ENCODE measurements at places on chromosomes 6 and 20.

DNA sequence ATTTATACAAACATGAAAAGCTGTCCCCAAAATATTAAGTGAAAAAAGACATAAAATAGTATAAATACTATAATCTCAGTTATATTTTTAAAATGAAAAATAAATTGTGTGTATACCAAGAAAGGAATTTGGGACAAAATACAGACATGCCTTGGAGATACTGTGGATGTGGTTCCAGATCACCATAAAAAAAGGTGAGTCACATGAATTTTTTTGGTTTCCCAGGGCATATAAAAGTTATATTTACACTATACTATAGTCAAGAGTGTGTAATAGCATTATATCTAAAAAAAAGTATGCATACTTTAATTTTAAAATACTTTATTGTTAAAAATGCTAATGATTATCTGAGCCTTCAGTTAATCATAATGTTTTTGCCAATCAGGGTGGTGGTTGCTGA is 17.4 kb upstream of the SDHAF4 start:
- DNase-seq, result no peak

DNA sequence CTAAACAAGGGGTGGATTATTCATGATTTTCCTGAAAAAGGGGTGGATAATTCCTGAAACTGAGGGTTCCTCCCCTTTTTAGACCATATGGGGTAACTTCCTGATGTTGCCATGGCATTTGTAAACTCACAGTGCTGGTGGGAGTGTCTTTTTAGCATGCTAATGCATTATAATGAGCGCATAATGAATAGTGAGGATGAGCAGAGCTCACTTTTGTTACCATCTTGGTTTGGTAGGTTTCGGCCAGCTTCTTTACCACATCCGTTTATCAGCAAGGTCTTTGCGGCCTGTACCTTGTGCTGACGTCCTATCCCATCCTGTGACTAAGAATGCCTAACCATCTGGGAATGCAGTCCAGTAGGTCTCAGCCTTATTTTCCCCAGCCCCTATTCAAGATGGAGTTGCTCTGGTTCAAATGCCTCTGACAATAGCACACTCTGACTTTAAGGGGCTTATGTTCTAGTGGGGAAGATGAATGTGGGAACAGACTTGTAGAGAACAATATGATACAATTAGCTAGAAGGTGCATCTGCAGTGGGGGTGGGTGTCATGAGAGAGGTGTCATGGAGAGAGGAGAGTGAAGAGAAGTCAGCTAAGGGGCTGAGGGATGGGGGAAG is 4.2 kb upstream of the GPR31 start:
- DNase-seq, result no peak

DNA sequence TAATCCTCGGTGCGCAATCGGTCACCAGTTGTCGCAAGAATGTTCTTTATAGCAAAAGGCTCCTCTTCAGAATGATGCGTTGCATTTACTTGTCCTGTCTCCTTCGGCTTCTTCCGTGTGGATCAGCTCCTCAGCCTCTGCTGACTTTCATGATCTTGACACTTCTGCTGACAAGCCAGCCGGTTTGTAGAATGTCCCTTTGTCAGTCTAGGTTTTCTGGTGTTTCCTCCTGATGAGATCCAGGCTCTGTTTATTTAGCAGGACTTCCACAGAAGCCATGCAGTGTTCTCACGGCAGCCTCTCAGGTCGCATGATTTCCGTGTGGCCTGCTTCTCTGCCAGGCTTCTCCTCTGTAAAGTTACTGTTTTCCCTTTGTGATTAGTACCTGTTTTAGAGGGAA is 66.9 kb downstream of the STX11 start:
- no peak for DNase-seq

DNA sequence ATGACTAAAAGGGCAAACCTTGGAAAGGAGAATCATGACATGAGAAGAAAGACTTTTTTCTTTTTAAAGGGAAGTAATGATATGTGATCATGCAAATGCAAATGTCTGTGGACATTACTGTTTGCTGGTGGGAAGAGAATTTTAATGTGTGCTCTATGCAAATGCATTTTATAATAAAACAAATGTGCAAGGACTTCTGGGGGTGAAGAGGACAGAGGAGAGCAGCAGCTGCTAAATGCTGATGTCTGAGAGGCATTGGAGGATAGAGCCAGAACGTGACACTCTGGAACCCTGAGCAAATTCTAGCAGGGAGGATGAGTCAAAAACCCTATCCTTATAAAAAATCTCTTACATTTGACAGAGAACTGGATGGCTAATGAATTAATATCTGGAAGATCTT is 69.1 kb upstream of the BEND3 start:
- no peak for DNase-seq

DNA sequence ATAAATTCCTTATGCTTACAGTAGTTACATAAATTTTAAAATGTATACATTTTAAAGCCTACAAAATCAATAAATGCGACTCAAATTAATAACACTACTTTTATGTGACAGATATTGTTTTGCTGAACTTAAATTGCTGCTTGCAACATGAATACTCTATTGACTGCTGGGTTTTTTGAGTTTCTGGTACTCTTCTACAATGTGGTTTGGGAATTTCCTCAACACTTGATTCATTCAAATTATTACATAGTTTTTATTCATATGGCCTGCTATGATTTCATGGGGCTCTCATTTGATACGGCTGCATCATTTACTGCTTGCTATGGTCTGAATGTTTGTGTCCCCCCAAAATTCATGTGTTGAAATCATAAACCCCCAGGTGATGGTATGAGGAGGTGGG is 2.3 kb upstream of the TXLNB start:
- DNase-seq, result no peak

- no peak for DNase-seq
These were observed 188.0 kb upstream of the HDDC2 start for GRCh38 chr6:125489579-125490285.

- DNase-seq, result no peak
These were observed 193.6 kb downstream of the NKAIN2 start for GRCh38 chr6:123997223-123997622.

- DNase-seq, result no peak
These were observed 224.9 kb downstream of the ANKRD60 start for GRCh38 chr20:58003525-58003924.

- DNase-seq, result no peak
These were observed at the start of gene PLCB4 for GRCh38 chr20:9068841-9069663. Gene PLCB4 (plus strand): TSS chr20:9069087. CDS start chr20:9307815, 238,728 bp downstream.

GRCh38 chr6:10441655-10442009 is 26.8 kb upstream of the TFAP2A start:
- DNase-seq, result no peak

DNA sequence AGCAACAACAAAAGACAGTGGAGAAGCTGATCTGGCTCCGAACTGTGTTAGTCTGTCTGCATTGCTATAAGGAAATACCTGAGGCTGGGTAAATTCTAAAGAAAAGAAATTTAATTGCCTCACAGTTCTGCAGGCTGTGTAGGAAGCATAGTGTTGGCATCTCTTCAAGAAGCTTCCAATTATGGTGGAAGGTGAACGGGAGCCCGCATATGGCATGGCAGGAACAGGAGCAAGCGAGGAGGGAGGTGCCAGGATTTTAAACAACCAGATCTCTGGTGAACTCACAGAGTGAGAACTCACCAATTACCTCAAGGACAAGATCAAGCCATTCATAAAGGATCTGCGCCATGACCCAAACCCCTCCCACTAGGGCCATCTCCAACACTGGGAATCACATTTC is 293.5 kb downstream of the SMOC2 start:
- DNase-seq, result no peak

DNA sequence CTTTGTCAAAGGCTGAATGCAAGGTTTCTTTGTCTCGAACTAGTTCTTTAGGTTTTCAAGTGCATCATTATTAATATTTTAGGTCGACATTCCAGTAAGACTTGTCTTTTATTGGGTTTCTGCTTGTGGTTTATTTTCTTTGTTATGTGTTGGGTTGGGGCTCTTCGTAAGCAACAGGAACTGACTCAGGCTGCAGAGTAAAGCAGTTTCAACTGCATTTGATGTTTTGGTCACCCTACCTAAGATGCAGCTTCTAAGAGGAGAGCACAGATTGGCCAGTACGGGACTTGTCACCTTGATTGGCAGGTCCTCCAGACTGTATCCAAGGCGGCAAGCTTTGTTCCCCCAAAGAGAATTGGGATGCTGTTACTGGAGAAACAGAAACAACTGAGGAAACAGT is 149.5 kb upstream of the SULF2 start:
- DNase-seq, result no peak

DNA sequence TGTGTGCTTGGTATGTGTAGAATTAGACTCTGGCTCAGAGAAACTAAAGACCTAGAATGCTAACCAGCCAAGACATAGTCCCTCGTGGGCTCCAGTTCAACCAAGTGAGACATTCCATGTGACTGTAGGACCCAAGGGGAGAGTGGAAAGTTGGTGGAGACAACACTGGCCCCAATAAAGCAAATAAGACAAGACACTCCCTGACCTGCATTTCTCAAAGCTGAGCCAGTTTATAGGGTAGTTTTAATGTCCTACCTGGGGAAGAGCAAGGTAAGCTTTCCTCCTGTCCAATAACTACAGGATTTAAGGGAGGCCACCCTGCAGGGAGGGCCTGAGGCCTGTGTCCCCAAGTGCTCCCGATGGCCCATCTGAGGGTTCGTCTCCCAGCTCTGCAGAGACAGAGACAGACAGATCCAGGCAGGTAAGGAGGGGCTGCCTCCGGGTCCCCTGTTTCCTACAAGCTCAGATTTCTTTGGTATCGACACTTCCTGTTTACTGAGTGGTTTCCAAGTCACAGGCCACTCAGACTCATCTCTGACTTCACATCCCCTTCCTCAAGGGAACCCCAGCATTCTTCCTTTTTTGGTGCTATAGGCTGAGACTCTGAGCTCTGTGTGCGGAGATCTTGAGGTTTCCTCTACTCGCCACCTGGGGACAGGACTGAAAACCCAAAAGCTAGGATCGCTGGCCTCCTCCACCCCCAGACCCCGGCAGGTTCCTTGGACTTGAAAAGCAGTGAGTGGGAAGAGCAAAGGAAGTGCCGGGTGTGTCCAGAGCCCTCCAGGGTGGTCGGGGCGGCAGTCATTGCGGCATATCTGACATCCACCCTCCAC is 92.4 kb downstream of the PRND start:
- DNase-seq, result no peak

DNA sequence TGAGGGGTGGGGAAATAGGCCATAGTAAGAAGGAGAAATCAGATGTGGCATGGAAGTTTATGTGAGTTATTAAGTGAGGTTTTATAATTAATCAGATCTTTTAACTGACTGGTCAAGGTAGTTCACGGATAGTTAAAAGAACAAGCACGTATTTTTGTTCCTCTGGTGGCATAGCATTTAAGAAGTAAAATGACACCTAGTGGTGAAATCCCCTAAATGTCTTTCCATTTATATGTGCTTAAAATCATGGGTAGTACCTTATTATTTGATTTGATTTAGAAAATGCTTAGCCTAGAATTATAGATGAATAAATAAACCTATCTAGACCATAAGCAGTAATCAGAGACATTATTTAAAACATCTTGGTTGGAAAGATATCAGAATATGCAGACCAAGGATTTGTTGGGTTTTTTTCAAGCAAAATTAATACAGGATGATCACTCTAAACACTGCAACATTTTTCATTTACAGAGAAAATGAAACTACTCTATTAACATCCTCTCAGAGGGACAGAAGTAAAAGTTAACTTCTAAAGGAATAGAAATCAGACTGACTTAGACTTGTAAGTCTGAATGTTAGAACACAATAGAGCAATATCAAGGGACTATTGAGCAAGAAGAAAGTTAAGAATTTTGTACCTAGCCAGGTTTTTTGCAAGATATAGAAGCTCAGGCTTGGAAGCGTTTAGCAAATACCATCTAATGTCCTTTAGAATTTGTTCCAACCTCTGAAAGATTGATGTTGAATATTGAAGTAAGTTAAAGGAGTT is 81.1 kb downstream of the STXBP5 start:
- DNase-seq, result no peak

GRCh38 chr6:150081702-150082101 is 12.8 kb upstream of the ULBP3 start:
- DNase-seq, result no peak

- DNase-seq, result no peak
These were observed at the start of gene WFDC13 for GRCh38 chr20:45701873-45702272. Gene WFDC13 (plus strand): TSS chr20:45702038. CDS start chr20:45702124, 86 bp downstream.

DNA sequence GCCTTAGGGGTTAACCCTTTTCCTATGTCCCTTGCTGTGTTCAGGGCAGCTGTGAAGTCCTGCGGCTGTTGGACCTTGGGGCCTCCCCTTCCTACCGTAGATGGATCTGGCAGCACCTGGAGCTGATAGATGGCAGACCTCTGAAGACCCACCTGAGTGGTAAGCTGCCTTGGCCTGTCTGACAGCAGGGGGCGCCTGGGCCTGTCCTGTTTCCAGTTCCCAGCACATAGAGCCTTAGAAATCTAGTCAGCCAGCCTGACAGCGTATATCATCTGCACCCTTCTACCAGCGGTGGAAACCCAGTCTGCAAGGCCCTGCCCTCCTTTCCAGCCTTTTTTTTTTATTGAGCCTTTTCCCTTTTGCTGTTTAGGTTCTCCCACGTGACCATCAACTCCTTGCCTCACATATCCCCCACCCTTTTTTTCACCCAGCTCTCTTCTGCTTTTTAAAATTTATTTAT is 26.6 kb downstream of the CNBD2 start:
- peak; percentile 81 for DNase-seq

GRCh38 chr6:167046861-167047495 is 47.8 kb downstream of the CEP43 start:
- DNase-seq, result no peak

- no peak for DNase-seq
These were observed 7.2 kb downstream of the CDS2 start for GRCh38 chr20:5133998-5134397.

DNA sequence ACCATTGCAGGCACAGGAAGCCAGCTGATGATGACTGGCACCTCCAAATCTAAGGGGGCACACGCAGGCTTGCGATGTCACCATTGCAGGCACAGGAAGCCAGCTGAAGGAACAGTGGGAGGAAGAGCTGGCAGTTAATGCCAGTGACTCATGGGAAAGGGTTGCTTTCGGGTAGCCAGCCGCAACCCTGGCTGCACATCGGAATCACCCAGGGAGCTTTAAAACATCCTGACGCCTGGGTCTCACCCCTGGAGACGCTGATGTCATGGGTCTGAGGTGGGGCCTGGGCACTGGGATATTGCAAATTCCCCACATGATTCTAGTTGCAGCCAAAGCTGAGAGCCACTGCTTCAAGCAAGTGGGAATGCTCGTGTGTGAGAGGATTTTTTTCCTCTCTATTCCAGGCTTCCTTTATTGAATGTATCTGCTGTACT is 16.1 kb upstream of the CCN6 start:
- no peak for DNase-seq

DNA sequence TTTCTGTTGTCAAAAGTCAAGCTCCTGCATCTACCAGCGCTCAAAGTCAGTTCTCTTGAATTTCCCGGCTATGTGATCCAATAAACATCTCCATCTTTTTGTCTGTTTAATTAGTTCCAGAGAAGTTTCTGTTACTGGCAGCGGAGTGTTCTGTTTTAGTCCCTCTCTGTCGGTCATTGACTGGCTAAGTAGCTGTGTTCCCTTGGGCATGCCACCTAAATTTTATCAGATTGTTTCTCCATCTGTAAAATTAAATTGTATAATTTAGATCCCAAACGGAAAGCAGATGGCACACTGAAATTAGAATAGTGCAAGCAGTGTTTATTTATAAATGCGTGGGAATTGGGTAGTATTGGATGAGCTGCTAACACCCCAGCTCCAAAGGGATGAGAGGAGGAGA is 29.7 kb upstream of the PRL start:
- no peak for DNase-seq

All from stimulated activated CD4-positive, alpha-beta T cell treated with anti-CD3 and anti-CD28 coated beads, Interleukin-12 subunit alpha, Interleukin-12 subunit beta, amount 100 ng/mL, for 4 hours (primary cell).